Small intestine (tissue), 16 donors: ENCODE measurements at places on chromosomes 5 and 9. TPM values are rescaled to one million over a fixed set of nuclear protein-coding genes. Genes with fewer than 3 reads are reported as not detected.

Gene AFAP1L1
- polyA plus RNA-seq: 1.6 TPM

Gene IL13
- polyA plus RNA-seq: not detected

Gene PRRT1B
- 4.0 TPM for polyA plus RNA-seq

Gene MCTP1
- 6.1 TPM for polyA plus RNA-seq

Gene NR4A3
- polyA plus RNA-seq: not detected

Gene EIF4E1B
- not detected for polyA plus RNA-seq

Gene GRIA1
- polyA plus RNA-seq: 0.03 TPM

Gene STK32A
- not detected for polyA plus RNA-seq

Gene XRCC4
- 12.4 TPM for polyA plus RNA-seq

Gene HAND1
- polyA plus RNA-seq: not detected

Gene COL23A1
- polyA plus RNA-seq: 1.4 TPM

Gene UBAP2
- polyA plus RNA-seq: 7.8 TPM

Gene IL31RA
- not detected for polyA plus RNA-seq

Gene SPAAR
- polyA plus RNA-seq: 0.45 TPM

Gene FBN2
- polyA plus RNA-seq: 16.9 TPM

Gene ADRB2
- 0.27 TPM for polyA plus RNA-seq

Gene PCDHA9
- 0.01 TPM for polyA plus RNA-seq

Gene ENTPD2
- 5.5 TPM for polyA plus RNA-seq

Gene ZNF367
- polyA plus RNA-seq: 1.3 TPM

Gene CDH10
- 0.78 TPM for polyA plus RNA-seq

Gene NIPAL4
- polyA plus RNA-seq: 0.10 TPM

Gene GHR
- 0.81 TPM for polyA plus RNA-seq

Gene ADGRD2
- not detected for polyA plus RNA-seq

Gene GPSM1
- 1.6 TPM for polyA plus RNA-seq

Gene IFNB1
- not detected for polyA plus RNA-seq

Gene PAPPA
- 0.88 TPM for polyA plus RNA-seq

Gene OSMR
- 0.22 TPM for polyA plus RNA-seq

Gene LCN9
- polyA plus RNA-seq: not detected

Gene PGM5
- polyA plus RNA-seq: 1.6 TPM

Gene PLPPR1
- polyA plus RNA-seq: not detected

Gene SPATA31D4
- polyA plus RNA-seq: 0.01 TPM

Gene TPPP
- polyA plus RNA-seq: 5.7 TPM

Gene ERP44
- polyA plus RNA-seq: 43.6 TPM

Gene FST
- 6.0 TPM for polyA plus RNA-seq

Gene CNTLN
- 4.0 TPM for polyA plus RNA-seq
